A673 (cell line): ENCODE measurements at places on chromosomes 4 and X. TPM values are rescaled to one million over a fixed set of nuclear protein-coding genes. Genes with fewer than 3 reads are reported as not detected.

GRCh38 chrX:122504026-122504425, 680.1 kb upstream of the GRIA3 start:
- H3K4me3 ChIP-seq: no peak overlapping the region
- no peak for DNase-seq
- H3K4me1 ChIP-seq: no peaks in the 10 kb centered on the region
- H3K36me3 ChIP-seq: no peaks in the 10 kb centered on the region
- H3K27ac ChIP-seq: no peak overlapping the region

Gene DSPP
- not detected in 2 replicates for total RNA-seq

- no peak for DNase-seq
- no peaks in the 10 kb centered on the region for H3K4me1 ChIP-seq
- no peak overlapping the region for H3K27ac ChIP-seq
- H3K36me3 ChIP-seq: no peaks in the 10 kb centered on the region
Observed at GRCh38 chrX:152987801-152988200, 6.1 kb downstream of the PNMA5 start.

GRCh38 chr4:113759696-113760093, 1.8 kb downstream of the CAMK2D start:
- H3K27ac ChIP-seq: no peak overlapping the region
- H3K27me3 ChIP-seq: no peaks in the 10 kb centered on the region
- H3K4me3 ChIP-seq: peak overlapping the region; percentile 84
- H3K36me3 ChIP-seq: no peaks in the 10 kb centered on the region
- DNase-seq: no peak

DNA sequence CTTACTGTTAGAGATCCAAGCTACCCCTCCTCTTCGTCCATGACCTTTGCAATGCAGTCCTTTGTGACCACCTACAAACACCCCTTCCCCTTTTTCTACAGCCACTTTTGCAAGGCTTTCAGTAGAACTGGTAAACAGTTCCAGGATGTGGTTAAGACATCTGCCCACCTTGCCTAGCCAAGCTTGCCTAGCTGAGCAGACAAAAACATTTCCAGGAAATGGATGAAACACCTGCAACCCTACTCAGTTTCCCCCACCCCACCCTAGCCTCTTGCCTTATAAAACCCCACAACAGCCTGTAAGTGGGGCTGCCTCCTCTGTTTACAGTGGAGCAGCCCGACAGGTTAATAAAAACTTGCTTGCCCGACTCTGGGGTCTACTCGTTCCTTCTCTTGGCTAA, 133.8 kb downstream of the ZC4H2 start:
- H3K4me1 ChIP-seq: no peaks in the 10 kb centered on the region
- DNase-seq: no peak
- H3K27me3 ChIP-seq: no peaks in the 10 kb centered on the region
- H3K36me3 ChIP-seq: no peaks in the 10 kb centered on the region
- no peak overlapping the region for H3K4me3 ChIP-seq
- no peak overlapping the region for H3K27ac ChIP-seq

GRCh38 chr4:151990201-151990600, 229.4 kb upstream of the GATB start:
- no peak overlapping the region for H3K27ac ChIP-seq
- H3K27me3 ChIP-seq: no peaks in the 10 kb centered on the region

GRCh38 chr4:40455340-40455902, 120.3 kb downstream of the CHRNA9 start:
- no peaks in the 10 kb centered on the region for H3K36me3 ChIP-seq
- H3K4me1 ChIP-seq: no peaks in the 10 kb centered on the region
- no peak for DNase-seq
- no peak overlapping the region for H3K4me3 ChIP-seq

DNA sequence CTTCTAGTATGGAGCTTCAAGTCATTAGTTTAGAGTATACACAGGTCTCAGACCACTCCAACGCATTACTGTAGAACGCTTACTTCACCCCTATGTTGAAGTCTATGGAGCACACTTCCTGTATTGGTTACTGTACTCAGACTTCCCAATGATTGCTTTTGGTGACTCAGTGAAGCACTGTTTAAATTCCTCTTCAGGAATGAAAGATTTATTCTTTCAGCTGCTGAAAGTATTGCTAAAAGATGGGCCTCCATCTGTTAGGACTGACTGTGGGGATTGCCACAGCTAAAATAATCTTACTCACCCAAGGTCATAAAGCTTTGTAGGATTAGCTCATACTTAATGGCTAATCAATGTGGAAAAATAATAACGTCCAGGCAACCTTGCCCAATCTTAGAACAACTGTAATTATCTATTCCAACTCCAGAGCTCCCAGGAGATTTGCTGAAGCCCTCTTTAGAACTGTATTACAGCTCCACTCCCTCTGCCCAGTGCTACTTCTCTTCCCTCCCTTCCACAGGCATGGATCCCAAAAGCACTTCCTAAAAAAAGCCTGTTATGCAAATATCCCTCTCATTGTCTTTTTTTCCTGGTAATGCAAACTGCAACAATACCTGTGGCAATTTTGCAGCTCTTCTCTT, 281.9 kb upstream of the HS3ST1 start:
- no peak overlapping the region for H3K4me3 ChIP-seq
- no peaks in the 10 kb centered on the region for H3K27me3 ChIP-seq
- H3K4me1 ChIP-seq: no peaks in the 10 kb centered on the region
- no peak overlapping the region for H3K27ac ChIP-seq
- H3K36me3 ChIP-seq: no peaks in the 10 kb centered on the region

- H3K4me3 ChIP-seq: no peak overlapping the region
- H3K36me3 ChIP-seq: no peaks in the 10 kb centered on the region
- no peaks in the 10 kb centered on the region for H3K4me1 ChIP-seq
- H3K27ac ChIP-seq: no peak overlapping the region
- no peaks in the 10 kb centered on the region for H3K27me3 ChIP-seq
Observed at GRCh38 chr4:52588097-52588496, 71.0 kb downstream of the USP46 start.

GRCh38 chr4:41133454-41134018, 80.8 kb downstream of the APBB2 start:
- no peak overlapping the region for H3K27ac ChIP-seq
- H3K27me3 ChIP-seq: peaks cover 11% of the 10 kb centered on the region
- peaks cover 7% of the 10 kb centered on the region for H3K4me1 ChIP-seq
- no peak overlapping the region for H3K4me3 ChIP-seq

DNA sequence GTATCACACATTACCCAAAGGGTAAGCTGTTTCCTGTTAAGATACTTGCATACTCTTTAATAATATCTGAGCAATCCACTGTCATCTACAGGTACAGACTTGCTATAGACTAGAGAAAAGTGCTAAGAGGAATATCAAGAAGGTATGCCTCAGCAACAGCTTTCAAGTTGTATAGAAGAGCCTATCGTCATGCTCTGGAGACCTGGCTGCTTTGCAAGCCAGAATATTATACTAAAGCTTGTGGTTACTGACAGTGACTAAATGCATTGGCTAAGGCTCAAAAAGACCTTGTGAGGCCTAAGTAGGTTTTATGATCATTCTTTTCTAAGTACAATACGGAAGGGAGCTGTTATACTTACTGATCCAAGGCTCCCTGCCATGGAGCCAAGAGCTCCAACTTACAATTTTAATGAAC, 11.3 kb downstream of the LAMP2 start:
- DNase-seq: peak; percentile 35

DNA sequence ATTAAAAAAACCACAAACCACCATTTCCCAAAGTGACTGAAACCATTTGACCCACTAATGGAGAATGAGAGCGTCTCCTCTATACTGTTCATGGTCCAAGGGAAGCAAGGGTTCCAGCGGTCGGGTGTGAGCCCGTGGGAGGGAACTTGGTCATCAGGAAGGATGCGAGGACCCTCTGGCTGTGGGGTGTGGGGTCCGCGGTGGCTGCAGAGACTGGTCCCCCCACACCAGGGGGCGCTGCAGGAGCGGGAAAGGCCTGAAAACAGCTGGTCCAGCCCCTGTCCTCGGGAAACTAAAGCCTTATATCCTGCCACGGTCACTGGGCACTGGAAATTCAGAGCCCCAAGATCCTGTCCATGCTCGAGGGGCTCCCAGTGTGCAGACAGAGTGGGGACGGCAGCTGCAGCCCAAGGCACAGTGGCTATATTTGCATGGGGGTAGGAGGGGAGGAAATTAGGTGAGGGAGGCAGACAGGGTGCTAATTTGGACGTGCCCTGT, 4.3 kb downstream of the BLOC1S4 start:
- DNase-seq: peak; percentile 85
- H3K4me3 ChIP-seq: no peak overlapping the region
- H3K27ac ChIP-seq: no peak overlapping the region
- no peaks in the 10 kb centered on the region for H3K36me3 ChIP-seq
- H3K27me3 ChIP-seq: no peaks in the 10 kb centered on the region
- H3K4me1 ChIP-seq: peaks cover 6% of the 10 kb centered on the region

- no peak overlapping the region for H3K27ac ChIP-seq
- H3K36me3 ChIP-seq: peaks cover 81% of the 10 kb centered on the region
Observed at GRCh38 chr4:2944586-2945526, 18.4 kb downstream of the NOP14 start.

Gene NDST3
- total RNA-seq: 2.6 and 3.0 TPM in 2 replicates

- no peaks in the 10 kb centered on the region for H3K36me3 ChIP-seq
- H3K4me3 ChIP-seq: no peak overlapping the region
- no peaks in the 10 kb centered on the region for H3K27me3 ChIP-seq
Observed at GRCh38 chr4:123821861-123822260, 425.3 kb downstream of the SPRY1 start.

Gene FAM149A
- 0.90 and 2.4 TPM in 2 replicates for total RNA-seq

Gene CT45A5
- not detected in 2 replicates for total RNA-seq

Gene SPON2
- 2.3 and 4.8 TPM in 2 replicates for total RNA-seq

Gene GPRASP1
- 3.2 and 3.7 TPM in 2 replicates for total RNA-seq

Gene PDGFRA
- total RNA-seq: 0.24 and 0.66 TPM in 2 replicates

Gene RAP1GDS1
- 41.0 and 44.5 TPM in 2 replicates for total RNA-seq

- H3K36me3 ChIP-seq: no peaks in the 10 kb centered on the region
- no peak overlapping the region for H3K4me3 ChIP-seq
- no peaks in the 10 kb centered on the region for H3K4me1 ChIP-seq
Observed at GRCh38 chr4:148574502-148574901, 132.3 kb upstream of the NR3C2 start.

GRCh38 chr4:46505131-46505530, 115.2 kb upstream of the GABRA2 start:
- H3K36me3 ChIP-seq: no peaks in the 10 kb centered on the region
- H3K4me1 ChIP-seq: peaks cover 13% of the 10 kb centered on the region
- no peak for DNase-seq
- H3K4me3 ChIP-seq: no peak overlapping the region
- no peaks in the 10 kb centered on the region for H3K27me3 ChIP-seq

- no peaks in the 10 kb centered on the region for H3K36me3 ChIP-seq
- H3K4me1 ChIP-seq: no peaks in the 10 kb centered on the region
- H3K27me3 ChIP-seq: no peaks in the 10 kb centered on the region
- peak; percentile 51 for DNase-seq
- no peak overlapping the region for H3K4me3 ChIP-seq
Observed at GRCh38 chr4:154807042-154807630, 26.1 kb downstream of the RBM46 start.

DNA sequence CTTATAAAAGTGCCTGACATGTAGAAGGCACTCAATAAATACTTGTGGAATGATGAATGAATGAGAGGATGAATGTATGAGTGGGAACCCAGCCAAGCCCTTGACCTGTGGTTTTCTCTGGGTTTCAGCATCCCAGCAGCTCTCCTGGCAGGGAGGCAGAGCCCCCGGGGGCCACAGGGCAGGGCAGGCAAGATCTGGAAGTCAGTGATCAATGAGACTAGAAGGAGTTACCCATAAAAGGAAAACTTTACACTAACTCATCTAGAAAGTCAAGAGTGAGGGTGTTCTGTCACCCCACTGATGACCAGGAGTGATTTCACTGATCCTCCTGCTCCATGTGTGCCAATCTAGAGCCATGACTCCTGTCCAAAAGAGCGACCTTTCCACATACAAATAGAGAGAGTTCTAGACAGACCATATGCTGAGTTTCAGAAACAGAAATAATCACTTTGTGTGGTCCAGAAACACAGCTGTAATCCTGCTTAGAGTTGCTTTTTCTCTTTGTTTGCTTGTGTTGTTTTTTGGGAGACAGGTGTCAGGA, 37.4 kb downstream of the MGARP start:
- H3K27me3 ChIP-seq: no peaks in the 10 kb centered on the region
- H3K36me3 ChIP-seq: no peaks in the 10 kb centered on the region
- no peak for DNase-seq
- H3K4me1 ChIP-seq: no peaks in the 10 kb centered on the region
- no peak overlapping the region for H3K27ac ChIP-seq

Gene UBQLN2
- 27.2 and 28.8 TPM in 2 replicates for total RNA-seq

DNA sequence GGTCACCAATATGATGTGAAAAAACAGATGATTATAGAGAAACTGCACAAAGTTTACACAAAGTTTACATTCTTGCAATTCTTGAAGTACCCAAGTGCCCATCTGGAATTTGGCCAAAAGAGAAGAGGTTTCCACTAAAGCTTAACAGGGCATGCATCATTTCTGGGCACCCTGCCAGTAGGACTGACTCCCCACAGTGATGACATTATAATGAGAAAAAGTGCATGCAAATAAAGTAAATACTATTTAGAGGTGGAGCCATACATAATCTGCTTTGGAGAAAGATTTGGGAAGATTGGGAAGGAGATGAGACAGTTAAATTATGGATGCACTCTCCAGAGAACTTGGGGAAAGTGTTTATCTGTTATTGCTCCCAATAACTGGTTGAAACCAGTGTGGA, 93.7 kb upstream of the TRPC3 start:
- no peak overlapping the region for H3K27ac ChIP-seq
- H3K27me3 ChIP-seq: no peaks in the 10 kb centered on the region
- peak; percentile 99 for DNase-seq
- H3K4me1 ChIP-seq: peaks cover 38% of the 10 kb centered on the region

GRCh38 chr4:184825141-184825895, 450 bp downstream of the ACSL1 start:
- H3K27me3 ChIP-seq: peaks cover 33% of the 10 kb centered on the region
- H3K36me3 ChIP-seq: no peaks in the 10 kb centered on the region
- no peak overlapping the region for H3K27ac ChIP-seq
- H3K4me3 ChIP-seq: peak overlapping the region; percentile 50

DNA sequence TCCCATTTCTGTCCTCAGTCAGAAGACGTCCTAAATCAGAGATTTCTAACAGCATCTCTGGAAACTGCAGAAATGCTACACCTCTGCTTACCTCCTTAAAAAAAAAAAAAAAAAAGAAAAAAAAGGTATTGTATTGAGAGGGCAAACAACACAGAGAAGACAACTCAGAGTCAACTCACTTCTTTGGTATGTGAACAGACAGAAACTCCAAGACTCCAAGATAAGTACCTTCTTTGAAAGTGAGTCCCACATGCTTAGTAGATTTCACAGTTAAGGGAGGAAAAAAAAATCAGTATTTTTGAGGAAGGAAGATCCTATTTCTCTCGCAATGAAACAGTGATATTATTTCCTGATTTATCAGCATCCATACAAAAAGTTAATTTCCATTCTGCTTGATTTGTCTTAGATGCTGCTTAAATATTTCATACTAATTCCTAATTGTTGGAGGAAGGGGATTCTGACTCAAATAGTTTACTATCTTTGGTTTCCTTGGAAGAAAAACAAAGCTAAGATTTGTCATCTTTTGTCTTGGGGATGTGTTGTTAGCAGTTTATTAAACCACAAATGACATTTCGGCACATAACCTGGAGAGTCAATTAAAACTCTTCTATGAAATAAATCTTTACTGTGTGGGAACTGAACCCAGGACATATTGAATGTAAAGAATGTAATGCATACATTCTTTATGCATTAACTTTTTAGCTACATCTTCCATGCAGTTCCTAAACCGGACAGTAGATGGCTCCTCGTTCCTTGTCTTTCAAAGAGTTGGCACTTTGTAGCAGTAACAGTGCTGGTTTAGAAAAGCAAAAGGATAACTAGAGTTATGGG, 4.7 kb downstream of the RASGEF1B start:
- peak; percentile 71 for DNase-seq
- H3K4me3 ChIP-seq: no peak overlapping the region
- peaks cover 25% of the 10 kb centered on the region for H3K4me1 ChIP-seq
- H3K36me3 ChIP-seq: no peaks in the 10 kb centered on the region
- no peaks in the 10 kb centered on the region for H3K27me3 ChIP-seq
- no peak overlapping the region for H3K27ac ChIP-seq
